ENCODE measurements at places on chromosomes 16 and 17. TPM values are rescaled to one million over a fixed set of nuclear protein-coding genes. Genes with fewer than 3 reads are reported as not detected.
A peak's percentile ranks its signal among the peaks of the same experiment; 100 is the strongest.

- peak; percentile 41 for DNase-seq
Observed at GRCh38 chr17:68057531-68057952, 22.0 kb downstream of the KPNA2 start.

- peak; percentile 44 for DNase-seq
Observed at GRCh38 chr17:28405632-28406472, at the start of gene SLC46A1. Gene SLC46A1 (minus strand): TSS chr17:28406212. CDS start chr17:28406114, 98 bp downstream.

GRCh38 chr17:74453665-74454196 lies 12.7 kb upstream of the CD300A start:
- DNase-seq, result no peak

DNA sequence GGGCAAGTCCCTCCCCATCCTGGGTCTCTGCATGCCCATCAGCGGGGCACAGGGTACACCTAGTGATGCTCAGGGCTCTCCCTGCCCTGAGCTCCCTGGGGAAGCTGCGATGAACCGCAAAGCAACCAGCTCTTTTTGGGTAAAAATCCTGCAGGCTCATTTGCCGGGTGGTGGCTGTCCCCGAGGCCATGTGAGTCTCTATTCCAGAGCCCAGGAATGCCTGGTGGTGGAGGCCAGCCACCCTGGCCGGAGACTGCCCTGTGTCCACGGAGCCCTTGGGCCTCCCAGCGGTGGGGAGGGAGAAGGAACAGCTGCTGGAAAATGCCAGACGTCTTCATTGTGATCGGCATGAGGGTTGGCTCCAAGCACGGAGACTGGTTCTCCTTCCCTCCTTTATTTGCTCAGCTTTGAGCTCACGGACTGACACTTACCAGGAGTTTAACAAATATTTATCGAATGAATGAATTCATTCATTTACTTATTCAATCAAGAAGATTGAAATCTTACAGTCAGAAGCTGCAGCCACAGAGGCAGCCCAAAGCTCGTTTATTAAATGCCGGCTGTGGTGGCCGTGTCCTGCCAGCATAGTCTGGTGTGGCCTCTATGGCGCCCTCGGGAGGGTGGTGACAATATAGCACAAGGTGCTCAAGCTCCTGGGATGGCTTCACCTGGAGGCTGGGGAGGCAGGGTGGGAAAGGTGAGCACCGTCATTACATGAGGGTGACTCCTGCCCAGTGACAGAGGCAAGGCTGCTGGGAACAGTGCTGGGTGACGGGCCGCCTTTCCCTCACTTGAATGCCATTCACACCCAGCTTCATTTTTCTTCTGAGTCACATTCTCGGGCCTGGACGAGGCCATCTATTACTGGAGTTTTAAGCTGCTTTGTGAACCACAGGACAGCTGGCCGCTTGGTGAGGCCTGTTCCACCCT lies 31.1 kb upstream of the JPH3 start:
- peak; percentile 28 for DNase-seq

DNA sequence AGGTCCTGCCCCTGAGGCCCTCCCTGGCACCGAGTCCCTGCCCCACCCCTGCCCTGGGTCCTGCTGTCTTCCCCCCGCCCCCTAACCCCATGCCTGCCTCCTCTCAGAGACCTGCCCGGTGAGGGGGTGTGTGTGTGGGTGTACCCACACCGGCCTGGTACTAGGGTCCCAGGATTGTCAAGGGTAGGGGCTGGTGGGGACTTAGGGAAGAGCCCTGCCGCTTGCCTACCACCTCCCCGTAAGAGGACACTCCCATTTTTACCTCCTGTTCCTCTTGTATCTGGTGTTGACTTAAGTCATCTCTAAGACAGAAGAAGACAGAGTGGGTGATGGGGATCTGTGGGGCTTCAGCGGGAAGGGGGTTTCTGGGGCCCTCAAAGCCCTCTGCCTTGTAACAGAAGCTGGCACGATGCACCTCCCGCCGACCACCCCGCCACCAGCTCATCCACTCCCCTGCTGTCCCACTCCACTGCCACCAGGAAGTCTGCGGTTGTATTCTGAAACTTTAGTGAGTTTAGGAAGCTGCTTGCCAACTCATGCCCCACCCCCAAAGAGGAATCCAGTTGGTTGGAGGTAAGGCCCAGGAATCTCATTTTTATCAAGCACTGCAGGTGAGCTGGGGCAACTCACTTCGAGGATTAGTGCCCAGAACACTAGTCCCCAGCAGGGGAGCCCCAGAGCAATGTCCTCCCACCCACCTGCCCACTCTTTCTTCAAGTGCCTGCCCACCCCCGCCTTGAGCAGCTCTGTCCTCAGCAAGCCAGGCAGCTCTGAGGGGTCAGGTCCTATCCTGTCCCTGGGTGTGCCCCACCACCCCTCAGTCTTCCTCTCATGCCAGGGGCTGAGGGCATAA lies 5.6 kb downstream of the SPATA32 start:
- no peak for DNase-seq

DNA sequence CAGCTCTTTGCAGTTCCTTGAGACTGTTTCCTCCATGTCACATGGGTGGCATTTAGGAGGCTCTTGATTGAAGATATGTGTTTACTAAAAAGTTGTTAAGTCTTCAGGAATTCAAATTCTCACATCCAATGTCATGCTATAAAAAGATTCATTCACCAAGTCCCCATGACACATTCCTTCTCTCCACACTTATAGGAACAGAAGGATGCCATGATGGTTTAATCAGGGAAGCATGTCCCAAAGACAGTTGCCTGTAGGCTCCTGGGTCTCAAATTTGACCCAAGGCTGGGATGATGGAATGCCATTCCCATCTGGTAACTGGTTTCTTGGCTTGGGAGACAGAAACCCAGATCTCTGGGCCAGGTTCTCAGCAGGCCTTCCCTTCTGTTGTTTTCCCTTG lies 140.6 kb upstream of the SOX9 start:
- DNase-seq, result no peak

- DNase-seq, result no peak
Observed at GRCh38 chr16:54069601-54070239, 216.9 kb downstream of the IRX3 start.

GRCh38 chr16:31455601-31456314 lies 3.5 kb upstream of the ARMC5 start:
- DNase-seq, result no peak

DNA sequence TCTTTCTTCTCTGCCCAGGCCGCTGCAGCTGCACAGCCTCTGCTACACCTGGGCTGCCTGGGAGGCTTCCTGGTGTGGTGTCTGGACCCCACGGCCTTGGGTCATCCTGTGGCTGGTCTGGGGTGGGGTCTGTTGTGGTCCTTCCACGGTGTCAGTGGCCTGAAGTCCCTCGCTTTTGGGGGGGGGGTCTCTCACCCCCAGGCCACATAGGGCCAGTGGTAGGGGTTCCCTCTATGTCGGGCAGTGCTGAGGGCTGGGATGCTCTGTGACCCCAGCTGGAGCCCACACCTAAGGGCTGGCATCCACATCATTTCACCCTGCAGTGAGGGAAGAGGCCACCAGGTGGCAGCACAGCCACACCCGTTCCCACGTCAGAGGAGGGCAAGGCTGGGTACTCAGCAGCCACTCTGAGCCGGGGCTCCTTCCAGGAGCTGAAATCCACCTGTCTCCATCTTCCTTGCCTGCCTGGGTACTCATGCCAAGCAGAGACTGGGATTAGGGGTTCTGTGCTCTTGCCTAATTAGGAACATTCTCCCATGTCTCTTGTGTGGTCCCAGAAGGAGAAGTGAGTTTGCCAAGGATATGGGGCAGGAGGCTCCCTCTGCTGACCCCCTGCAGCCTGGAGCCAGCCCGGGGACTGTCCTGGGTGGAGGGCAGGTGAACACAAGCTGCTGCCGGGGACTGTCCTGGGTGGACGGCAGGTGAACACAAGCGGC lies 13.0 kb downstream of the ENGASE start:
- DNase-seq, result peak; percentile 70

DNA sequence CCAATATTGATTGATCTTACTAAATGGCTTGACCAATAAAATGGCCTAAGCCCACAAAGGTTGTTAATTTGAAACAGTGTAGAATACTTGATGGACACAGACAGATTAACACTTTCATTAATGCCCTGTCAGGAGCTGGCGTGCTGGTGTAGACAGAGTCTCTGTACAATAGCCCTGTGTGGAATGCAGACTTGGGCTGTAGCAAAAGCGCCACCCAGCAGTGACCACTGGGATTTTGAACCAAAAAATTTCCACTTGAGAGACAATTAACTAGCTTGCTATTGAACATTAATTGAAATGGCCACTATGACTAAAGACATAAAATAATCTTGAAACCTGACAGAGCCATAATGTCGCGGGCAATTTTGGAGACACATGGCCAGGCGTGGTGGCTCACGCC lies 19.7 kb upstream of the GUCY2D start:
- peak; percentile 21 for DNase-seq

- peak; percentile 65 for DNase-seq
Observed at GRCh38 chr17:48241131-48241591, 133.6 kb downstream of the SNX11 start.

DNA sequence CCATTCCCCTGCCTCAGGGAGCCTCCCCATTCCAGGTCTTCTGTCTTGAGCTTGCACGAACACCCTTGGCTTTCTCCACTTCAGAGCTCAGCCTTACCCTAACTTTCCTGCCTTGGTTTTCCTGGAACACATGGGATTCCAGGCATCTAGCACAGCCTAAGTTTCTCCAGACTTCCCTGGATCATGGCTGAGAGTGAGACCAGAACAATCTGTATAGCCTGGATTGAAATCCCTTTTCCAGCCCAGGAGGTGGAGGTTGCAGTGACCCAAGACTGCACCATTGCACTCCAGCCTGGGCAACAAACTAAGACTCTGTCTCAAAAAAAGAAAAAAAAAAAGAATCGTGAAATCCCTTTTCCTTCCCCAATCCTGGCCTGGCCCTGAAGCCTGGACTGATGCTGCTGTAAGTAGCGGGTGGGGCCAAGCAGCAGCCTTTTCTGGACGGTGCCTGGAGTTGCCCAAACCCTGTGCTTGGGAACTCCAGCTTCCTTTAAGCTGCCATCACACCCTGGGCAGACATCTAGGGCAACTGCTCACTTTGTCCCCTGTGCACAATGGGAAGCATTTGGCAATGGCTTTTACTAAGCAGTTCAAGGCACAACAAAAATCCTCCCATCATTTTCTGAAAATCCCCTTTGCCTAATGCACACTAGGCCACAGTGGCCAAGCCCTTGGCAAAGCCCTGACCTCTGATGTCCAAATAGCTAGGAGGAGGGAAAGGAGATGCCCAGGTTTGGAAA lies 12.0 kb upstream of the SLC16A5 start:
- DNase-seq, result no peak

GRCh38 chr16:58187665-58188421 lies 10.1 kb downstream of the CSNK2A2 start:
- DNase-seq, result no peak

UTS2R gene
- total RNA-seq, result not detected

LSM12 gene
- total RNA-seq, result 101 TPM

LITAFD gene
- not detected for total RNA-seq

GDPD3 gene
- 1.5 TPM for total RNA-seq

CHP2 gene
- not detected for total RNA-seq

MPP2 gene
- not detected for total RNA-seq
